ENCODE measurements at places on chromosomes 2 and 18.
A peak's percentile ranks its signal among the peaks of the same experiment; 100 is the strongest.

GRCh38 chr2:3504741-3505140 lies 14.6 kb downstream of the ADI1 start:
- no peak for DNase-seq

- no peak for DNase-seq
Measured at GRCh38 chr2:44191739-44192138, 23.1 kb downstream of the PPM1B start.

DNA sequence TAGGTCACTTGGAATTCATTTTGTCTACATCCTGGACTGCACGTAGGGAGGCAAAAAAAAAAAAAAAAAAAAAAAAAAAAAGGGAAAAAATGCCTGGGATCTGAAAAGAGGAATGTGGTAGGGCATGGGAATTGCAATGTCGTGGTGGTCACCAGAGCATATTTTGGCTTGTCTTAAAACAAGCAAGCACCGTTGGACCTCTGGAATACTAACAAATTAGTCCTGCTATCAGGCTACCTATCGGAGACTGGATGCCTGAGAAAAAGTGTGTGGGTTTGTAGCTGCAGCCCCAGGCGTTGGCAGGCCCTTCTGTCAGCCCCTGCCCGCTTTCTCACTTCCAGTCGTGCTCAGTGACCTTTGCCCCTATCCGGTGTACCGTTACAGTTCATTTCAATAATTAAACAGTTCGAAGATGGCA lies 588.5 kb upstream of the ZEB2 start:
- no peak for DNase-seq

GRCh38 chr2:143148011-143148410 lies 18.8 kb downstream of the ARHGAP15 start:
- no peak for DNase-seq

DNA sequence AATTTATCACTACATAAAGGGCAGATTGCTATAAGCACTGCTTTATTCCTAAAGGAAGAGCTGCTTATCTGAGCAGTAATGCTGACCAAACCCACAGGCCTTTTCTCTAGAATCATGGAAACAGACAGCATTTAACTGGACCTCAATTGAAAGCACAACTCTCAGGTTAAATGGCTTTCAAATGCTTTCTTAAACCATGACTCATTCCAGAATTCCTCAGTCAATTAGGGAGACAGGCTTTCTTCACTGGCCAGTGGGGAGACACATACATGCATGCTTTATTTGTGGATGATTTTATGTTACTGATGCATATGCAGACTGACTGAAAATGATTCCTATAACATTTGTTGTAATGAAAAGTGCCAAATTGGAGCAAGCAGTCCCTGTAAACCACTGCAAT lies 114.6 kb downstream of the ACVR1 start:
- DNase-seq: no peak

- no peak for DNase-seq
Measured at GRCh38 chr18:7600528-7601245, 33.6 kb downstream of the PTPRM start.

DNA sequence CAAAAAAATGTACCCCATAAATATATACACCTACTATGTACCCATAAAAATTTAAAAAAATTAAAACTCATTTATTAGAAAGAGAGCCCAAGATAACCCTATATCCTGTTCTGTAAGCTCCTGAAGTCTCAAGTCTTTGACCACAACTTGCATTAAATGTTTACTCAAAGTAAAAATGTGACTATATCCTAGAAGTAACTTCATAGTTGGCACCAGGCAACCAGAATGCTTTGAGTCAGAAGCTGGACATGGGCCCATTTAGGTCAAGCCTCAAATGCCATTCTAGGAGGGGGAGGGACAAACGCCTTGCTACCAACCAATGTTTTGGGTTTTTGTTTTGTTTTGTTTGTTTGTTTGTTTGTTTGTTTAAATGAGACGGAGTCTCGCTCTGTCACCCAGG lies 9.3 kb upstream of the TBC1D8 start:
- DNase-seq: no peak

- DNase-seq: peak; percentile 14
Measured at GRCh38 chr2:67840460-67841068, 222.2 kb downstream of the C1D start.

- no peak for DNase-seq
Measured at GRCh38 chr2:238854246-238854645, 6.4 kb downstream of the TWIST2 start.

DNA sequence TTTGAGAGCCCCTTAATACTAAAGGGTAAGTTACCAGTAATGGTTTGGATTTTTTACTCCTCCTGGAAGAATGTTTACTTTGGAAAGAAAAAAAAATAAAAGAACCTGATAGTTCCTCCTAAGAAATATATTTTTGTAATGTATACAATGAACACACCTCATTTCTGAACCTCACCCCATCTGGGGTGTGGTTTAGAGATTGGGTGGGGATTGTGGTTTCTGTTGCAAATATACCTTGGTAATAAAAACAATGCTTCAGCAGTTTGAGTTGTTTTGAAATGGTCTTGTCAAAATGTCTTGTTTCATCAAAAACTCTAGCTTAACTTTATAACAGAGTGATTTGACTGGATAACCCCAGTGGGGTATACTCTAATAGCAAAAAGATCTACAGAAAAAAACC lies 448.9 kb upstream of the MEIS1 start:
- DNase-seq: no peak

DNA sequence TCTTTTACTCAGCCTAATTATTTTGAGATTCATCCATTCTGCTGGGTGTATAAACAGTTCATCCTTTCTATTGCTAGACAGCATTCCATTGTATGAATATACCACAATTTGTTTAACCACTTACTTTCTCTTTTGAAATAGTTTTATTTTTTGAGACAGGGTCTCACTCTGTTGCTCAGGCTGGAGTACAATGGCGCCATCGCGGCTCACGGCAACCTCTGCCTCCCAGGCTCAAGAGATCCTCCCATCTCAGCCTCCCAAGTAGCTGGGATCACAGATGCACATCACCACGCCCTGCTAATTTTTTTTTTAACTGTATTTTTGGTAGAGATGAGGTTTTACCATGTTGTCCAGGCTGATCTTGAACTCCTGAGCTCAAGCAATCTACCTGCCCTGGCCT lies 54.5 kb downstream of the USP37 start:
- no peak for DNase-seq

DNA sequence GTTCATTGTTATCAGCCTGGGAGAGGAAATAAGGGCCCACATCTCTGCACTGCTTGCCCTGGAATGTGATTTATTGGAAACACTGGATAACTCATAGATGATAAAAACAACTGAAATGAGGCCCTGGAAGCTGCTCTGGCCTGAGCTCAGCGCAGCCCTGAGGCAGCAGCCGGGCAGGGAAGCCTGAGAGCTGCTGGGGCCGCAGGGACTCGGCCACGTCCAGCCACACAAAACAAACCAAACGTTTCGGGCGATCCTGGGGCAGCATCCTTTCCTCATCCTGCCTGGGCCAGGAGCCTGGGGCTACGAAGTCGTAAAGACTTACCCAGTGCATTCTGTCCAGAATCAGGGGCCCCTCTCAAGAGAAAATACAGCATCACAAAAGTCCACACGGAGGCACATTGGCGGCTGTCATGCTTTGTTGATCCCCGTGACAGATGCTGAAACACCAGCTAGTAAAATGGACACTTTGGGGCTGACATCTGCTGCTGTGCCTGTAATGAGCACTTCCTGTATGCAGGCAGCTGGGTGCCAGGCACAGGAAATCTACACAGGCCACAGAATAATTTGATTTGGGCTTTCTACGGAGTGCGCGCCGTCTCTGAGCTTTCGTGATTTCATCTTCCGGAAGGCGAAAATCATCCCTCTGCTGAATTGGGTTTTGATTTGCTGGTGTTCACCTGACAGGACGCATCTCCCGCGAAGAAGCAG lies 250.6 kb downstream of the EIPR1 start:
- no peak for DNase-seq

DNA sequence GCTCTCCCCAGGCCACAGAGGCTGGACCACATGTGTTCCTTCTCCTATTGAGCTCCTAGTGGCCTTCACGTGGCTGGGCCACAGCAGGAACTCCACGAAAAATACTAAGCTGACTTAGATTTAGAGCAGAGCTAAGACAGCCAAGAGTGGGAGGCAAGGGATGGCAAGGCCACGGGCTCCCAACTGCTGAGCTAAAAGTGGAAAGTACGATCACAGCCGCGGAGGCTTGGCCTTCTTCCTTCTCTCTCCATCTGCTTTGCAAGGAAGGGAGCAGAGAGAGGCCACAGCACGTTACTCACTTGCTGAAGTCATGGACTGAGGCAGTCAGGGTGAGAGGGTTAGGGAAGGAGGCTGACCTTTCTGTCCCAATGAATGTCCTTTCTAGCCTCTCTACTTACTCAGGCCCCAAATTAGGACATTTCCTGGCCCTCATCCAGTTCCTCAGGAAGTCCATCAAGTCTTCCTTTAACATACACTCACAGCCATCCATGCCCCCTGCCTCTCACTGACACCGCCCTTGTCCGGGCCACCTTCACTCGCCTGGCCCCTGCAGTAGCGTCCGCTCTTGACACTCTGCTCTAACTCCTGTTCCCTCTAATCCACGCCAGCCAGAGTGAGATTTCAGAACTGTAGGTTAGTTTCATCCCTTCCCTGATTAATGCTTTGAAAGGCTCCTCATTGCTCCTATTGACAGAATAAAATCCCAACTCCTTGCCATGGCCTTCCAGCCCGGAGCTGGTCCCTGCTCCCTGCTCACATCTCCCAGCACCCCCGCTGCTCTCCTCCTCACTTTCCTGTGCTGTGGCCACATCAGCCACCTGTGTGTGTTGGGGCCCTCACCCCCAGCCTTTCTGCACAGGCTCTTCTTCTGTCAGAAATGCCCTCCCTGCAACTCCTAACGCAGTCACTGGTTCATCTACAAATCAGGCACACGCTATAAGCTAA lies 204.2 kb downstream of the CYP26B1 start:
- no peak for DNase-seq

- no peak for DNase-seq
Measured at GRCh38 chr18:11937874-11938478, 29.9 kb upstream of the MPPE1 start.

GRCh38 chr2:128236491-128237035 lies 82.1 kb downstream of the HS6ST1 start:
- DNase-seq: no peak

- DNase-seq: no peak
Measured at GRCh38 chr18:63868546-63868945, 19.0 kb upstream of the SERPINB2 start.

GRCh38 chr18:48270929-48271328 lies 138.3 kb downstream of the ZBTB7C start:
- DNase-seq: no peak

DNA sequence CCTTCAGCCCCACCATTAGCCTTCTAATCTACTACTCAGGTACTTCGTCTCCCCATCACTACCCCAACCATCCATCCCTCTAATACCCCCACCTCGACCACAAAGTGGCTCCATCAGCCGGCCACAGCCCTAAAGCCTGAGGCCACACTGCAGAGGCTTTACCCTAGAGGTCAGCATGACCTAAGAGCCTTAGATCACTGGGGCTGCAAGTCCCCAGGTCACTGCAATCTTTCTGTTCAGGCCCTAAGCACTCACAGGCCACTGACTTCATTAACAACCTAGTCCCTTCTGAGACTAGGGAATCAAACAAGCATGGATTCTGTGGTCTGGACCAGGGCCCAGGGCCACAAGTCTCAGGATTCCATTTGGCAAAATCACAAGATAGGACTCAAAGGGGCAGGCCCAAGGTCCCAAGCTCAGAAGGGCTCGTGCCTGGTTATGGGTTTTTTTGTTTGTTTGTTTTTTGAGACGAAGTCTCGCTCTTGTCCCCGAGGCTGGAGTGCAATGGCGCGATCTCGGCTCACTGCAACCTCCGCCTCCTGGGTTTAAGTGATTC lies 37.0 kb upstream of the PKDCC start:
- DNase-seq: no peak

- DNase-seq: no peak
Measured at GRCh38 chr2:8437228-8437948, 244.5 kb upstream of the ID2 start.

DNA sequence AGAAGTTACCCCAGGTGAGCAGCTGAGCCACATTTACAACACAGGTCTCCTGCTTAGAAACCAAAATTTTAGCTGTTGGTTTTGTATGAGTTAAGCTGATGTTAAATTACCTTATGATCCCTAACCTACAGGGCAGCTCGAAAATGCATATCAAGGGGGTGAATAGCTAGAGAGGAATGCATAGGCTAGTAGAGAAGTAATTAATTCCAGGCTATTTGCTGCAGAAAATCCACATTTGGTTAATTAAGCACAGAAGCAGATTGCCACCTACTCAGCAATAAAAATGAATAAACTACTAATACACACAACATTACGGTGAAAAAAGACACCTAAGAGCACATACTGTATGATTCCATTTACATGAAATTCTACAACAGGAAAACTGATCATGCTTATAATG lies 91.4 kb downstream of the OSBPL1A start:
- no peak for DNase-seq

DNA sequence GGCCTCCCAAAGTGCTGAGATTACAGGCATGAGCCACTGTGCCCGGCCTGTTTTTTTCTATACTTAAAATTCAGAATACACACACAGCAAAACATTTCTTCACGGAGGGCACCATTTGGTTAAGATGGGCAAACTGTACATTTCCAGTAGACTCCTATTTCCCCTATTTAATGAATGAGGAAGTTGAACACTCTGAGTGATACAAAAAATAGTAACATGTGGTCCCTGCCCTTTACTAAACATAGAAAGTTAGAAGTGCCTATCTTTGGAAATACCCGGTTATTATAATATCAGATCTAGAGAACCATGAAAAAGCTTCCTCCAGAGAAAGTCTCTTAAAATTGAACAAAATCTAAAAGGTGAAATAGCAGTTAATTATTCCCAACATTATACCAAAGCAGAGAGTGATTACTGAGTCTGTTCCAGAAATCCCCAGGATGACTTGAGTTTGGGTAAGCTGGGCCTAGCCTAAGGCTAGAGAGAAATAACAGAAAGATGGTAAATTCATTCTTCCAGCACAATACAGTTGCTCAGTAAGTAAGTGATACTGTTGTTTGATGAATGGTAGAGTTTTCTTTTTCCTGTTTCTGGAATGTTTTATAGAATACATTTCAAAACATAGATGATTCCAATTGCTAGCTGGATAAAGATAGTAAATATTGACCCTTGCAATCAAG lies 23.3 kb upstream of the RMC1 start:
- DNase-seq: no peak

DNA sequence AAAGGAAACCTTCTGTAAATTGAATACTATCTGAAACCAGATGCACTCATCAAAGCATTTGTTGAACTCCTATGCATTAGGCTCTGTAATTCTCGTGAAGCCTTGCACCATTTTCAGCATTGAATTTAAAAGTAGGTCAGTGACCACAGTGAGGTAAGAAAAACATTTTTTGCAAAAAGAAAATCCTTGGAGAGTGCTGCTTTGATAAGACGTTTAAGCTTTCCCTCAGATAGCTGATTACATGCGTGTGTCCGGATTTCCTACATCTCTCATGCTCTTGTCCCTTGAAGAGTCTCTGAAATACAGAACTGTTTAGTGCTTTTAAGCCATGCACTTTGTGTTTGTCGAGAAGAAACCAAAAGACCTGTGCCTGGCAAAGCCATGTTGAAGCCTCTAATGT lies 113.6 kb downstream of the FMNL2 start:
- DNase-seq: no peak

GRCh38 chr2:60633615-60634014 lies 80.2 kb upstream of the BCL11A start:
- no peak for DNase-seq
